Stimulated activated CD8-positive, alpha-beta memory T cell treated with anti-CD3 and anti-CD28 coated beads, Interleukin-4, amount 100 ng/mL, for 4 hours (primary cell): ENCODE measurements at places on chromosomes 1 and 21.

DNA sequence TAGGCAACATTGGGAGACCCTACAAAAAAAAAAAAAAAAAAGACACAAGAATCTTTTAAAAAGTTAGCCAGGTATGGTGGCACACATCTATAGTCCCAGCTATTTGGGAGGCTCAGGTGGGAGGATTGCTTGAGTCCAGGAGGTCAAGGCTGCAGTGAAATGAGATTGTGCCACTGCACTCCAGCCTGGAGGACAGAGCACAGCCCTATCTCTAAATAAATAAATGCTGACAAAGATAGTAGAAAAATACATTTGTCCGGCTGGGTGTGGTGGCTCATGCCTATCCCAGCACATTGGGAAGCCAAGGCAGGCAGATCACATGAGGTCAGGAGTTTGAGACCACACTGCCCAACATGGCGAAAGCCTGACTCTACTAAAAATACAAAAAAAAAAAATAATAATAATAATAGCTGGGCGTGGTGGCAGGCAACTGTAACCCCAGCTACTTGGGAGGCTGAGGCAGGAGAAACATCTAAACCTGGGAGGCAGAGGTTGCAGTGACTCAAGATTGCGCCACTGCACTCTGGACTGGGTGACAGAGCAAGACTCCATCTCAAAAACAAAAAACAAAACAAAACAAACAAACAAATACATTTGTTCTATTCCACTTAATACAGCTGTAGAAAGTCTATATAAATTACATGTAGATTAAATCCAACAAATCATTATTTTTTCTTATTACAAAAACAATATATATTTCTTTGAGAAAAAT, 48.5 kb downstream of the PHACTR4 start:
- DNase-seq: no peak

GRCh38 chr1:178955391-178955954, 70.2 kb upstream of the FAM20B start:
- no peak for DNase-seq

DNA sequence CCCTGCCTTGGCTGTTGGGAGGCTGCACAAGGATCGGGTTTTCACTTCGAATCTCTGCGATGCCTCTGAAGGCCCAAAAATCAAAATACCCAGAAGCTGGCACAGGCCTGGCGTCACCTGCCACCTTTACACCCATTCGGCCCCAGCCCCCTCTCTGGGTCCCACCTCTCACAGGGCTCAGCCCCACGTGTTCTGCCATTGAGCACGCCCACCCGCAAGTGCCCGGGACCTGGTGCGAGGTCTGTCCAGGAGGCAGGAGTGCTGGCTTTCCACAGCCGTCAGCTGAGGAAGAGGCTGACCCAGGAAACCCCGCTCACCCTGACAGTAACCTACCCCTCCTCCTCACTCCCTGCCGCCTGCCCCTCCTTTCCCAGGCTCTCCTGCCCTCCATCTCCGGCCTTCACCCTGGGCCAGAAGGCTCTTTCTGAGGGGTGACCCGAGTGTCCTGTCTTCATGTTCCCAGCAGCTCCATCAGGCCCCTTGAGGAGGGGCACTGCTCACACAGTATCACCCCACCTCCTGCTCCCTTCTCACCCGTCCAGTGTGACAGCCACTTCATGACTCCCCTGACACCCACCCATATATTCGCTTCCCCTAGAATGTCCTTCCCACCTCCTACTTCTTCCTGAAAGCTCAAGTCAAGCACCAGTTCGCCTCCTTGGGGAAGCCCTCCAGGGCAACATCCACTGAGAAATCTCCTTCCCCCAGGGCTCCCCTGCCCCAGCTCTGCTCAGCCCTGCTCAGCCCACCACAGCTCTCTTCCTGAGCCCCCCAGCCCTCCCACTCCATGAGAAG, 13.5 kb downstream of the RCC2 start:
- DNase-seq: no peak

- DNase-seq: no peak
Observed at GRCh38 chr1:81519987-81520386, 280.7 kb upstream of the ADGRL2 start.

DNA sequence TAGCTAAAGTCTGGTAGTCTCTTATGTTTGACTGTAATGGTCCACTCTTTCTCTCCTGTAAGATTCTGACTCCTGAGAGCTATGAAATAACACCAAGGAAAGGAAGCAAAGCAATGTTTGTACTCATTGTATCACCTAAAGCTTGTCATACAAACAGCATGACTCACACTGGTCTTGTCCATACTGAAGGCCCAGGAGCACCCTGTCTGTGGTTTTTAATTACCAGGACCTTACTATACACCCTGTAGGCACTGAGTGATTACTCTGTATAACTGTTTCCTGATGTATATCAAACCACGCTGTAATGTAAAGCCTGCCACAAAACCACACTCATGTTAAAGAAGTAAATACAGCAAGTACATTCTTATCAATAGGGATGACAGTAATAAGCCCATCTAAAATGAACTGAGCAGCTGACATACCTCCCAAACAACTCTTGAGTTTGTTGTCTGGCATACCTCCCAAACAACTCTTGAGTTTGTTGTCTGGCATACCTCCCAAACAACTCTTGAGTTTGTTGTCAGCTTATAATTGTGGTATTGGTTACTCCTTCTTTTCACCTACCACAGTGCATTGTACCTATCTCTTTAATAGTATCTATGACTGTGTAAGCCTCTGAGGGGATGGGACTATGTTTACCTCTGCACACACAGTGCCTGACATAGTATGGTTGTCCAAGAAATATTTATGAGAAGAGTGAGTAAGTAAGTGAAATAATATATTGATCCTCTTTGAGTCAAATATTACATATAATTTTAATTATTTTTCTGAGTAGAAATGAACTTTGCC, 11.6 kb upstream of the TNFSF18 start:
- no peak for DNase-seq

DNA sequence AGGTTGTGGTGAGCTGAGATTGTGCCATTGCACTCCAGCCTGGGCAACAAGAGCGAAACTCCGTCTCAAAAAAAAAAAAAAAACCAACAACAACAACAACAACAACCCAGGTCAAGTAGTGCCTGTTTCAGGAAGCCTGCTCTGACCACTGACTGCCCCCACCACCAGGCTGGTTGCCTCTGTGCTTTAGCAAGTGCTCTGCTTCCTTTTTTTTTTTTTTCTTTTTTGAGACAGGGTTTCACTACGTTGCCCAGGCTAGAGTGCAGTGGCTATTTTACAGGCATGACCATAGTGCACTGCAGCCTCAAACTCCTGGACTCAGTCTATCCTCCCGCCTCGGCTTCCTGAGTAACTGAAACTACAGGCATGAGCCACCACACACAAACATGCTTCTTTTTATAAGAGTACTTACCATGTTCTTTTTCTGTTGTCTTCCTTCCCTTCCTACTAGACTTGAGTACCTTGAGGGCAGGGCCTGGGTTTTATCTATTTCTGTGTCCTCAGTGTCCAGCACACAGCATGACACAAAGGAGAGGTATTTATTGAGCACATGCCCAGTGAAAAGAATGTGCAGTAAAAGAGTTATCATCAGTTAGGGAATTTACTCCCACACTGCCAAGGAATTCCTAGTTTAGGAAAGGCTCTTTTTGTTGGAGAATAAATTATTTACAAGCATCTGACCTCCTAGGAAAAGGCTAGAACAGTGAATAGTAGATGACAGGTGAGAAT, 9.9 kb upstream of the COA7 start:
- no peak for DNase-seq
